G401 (cell line): ENCODE measurements at places on chromosomes 16 and 17.

- DNase-seq = peak; percentile 94
Observed at GRCh38 chr16:27202923-27203506, 311 bp upstream of the KDM8 start.

GRCh38 chr17:27247071-27247957, 46.6 kb upstream of the WSB1 start:
- DNase-seq = peak; percentile 78

GRCh38 chr16:27273330-27273669, 4.7 kb upstream of the NSMCE1 start:
- DNase-seq = no peak

- DNase-seq = no peak
Observed at GRCh38 chr17:40453881-40454612, 10.8 kb downstream of the IGFBP4 start.

DNA sequence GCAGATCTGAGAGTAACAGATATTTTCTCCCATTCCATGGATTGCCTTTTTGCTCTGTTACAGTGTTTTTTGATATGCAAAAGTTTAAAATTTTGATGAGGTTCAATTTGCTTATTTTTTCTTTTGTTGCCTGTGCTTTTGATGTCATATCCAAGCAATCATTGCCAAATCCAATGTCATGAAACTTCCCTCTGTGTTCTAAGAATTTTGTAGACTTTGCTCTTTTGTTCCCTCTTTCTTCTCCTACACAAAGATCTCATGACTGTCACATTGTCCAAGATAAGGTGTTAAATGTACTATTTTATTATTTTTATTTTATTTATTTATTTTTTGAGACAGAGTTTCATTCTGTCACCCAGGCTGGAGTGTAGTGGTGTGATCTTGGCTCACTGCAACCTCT, 18.9 kb upstream of the KCNH6 start:
- DNase-seq = no peak

DNA sequence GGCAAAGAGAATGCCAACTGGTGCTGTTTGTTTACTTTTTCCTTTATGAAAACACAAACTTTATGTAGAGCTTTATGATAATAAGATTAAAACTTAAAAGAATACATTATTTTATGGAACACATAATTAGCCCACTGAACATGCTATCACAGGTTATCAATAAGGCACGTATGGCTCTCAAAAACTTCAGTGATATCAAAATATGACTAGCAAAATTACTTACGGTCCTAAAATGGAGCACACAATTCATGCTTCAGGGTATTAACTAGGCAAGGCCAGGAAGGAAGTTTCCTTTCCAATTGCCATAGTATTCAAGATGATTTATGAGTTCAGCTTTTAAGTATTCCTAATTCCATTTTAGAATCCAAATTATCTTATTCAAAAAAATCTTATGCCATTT, 3.6 kb downstream of the RNF43 start:
- DNase-seq = peak; percentile 49

DNA sequence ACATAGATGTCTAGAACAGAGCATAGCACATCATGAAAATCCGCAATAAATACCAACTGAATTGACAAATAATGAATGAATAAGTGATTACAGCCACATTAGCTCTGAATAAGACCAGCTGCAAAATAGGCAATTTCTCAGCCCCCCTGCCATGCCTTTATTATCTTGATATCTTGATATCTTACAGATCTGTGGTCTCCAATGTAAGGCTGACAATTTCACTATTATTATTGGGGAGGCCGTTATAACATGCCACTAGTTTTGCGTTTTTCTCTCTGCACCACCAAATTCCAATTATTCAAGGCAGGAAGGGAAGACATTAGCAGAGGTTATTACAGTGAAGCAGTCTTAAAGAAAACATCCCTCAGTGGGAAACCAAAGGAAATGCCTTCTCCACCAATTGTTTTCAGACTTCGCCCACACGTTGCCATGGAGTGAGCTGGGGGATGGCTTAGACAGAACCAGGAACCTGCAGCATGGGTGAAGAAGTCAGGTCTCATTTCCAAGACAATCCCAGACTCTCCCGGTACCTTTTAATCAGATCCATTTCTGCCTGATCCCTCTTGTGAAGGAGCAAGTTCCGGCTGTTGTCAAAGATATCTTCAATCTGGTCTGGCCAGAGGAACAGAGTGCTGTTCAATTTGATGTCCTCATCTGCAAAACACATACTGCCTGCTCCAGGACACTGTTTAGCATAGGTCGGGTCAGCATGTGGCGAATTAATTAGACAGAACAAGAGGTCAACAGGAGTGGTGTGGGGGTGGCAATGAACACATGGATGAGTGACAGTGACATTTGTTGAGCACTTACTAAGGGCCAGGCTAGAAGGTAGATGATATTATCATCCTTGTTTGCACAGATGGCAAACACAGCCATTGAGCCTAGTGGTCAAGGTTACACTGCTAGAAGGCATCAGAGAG, 46.4 kb downstream of the DNAH3 start:
- DNase-seq = no peak

GRCh38 chr17:77708936-77709335, 249.6 kb upstream of the TNRC6C start:
- no peak for DNase-seq

GRCh38 chr17:56751145-56751738, 82.5 kb downstream of the C17orf67 start:
- peak; percentile 30 for DNase-seq

DNA sequence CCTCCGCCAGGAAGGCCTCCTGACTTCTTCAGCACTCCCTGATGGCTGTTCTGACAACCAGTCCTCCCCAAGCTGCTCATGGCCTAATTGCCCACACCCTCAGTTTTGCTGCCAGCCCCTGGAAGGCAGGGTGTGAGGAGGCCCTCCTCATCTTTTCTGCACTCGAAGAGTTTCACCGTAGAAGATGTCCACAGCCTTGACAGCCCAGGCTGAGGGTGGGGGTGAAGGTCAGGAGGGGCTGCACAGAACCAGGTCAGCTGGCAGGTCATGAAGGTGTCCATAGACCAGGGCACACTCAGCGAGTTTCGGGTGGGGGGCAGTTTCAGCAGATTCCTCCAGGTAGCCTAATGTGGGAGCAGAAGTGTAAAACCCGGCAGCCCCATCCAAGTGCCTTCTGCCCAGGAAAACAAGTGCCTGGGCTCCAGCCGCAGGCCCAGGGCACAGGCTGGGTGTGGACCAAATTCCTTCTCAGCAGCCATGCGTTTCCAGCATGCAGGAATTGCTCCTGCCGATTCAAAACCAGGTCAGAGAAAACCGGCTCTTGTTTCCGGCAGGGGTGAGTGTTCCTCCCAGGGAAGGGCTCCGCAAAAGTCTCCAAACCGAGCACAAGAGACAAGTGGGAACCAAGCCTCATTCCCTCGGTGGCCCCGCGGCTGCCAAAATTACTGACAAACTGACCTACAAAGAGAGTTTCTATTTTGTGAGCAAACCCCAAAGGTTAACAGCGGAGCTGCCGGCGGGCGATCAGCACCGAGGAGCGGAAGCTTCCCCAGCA, 228.8 kb downstream of the C16orf78 start:
- DNase-seq = peak; percentile 77

DNA sequence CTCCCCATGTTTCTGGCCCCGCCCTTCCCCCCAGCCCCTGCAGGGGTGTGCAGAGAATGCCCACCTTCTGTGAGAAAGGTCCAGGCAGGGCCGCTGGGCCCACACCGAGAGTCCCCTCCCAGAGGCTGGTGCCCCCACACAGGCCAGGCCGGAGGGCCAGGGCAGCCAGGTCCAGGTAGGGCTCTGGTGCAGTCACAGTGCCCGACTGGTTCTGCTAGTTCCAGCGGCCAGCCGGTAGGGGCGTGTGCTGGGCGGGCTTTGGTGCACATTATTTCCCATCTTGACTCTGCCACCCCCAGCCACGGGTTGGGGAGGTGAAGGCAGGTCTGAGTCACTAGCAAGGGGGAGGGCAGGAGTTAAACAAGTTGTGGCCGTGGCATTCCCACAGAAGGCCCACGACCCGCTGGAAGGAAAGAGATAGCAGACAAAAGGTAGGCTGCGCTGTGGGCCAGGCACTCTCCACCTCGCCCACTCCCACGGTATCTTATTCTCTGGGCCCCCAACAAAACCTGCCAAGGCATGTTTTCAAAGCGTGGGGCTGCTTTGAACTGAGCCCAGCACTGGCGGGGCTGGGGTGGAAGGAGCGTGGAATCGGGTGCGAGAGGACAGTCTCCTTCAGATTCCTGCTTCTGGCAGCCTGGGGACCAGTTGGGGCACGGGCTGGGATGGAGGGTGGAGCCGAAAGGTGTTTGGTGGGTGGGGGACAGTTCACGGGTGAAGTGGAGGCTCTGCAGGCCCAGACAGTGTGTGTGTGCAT, 1.9 kb downstream of the EPN3 start:
- DNase-seq = no peak

DNA sequence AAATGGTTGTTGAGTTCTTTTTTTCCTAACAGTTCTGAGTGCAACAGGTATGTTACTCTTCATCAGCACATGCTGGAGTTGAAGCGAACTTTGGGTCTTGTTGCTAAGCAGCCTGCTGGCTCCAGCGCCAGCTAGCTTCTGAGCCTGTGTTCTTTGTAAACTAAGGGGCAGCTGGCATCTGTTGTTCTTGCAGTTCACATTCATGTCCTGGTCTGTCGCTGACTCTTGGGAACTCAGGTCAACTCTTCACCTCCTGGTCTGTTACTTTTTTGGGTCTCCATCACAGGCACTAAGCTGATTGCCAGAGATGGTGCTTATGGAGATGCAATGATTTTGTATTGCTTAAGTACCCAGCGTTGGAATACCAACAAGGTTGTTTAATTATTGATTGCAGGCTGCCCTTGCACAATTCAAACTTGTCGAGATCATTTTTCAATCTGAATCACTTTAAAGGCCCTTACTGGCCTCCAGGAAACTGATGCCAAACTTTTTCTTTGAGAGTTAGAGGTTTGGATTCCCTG, 40.9 kb downstream of the USP10 start:
- DNase-seq = no peak

DNA sequence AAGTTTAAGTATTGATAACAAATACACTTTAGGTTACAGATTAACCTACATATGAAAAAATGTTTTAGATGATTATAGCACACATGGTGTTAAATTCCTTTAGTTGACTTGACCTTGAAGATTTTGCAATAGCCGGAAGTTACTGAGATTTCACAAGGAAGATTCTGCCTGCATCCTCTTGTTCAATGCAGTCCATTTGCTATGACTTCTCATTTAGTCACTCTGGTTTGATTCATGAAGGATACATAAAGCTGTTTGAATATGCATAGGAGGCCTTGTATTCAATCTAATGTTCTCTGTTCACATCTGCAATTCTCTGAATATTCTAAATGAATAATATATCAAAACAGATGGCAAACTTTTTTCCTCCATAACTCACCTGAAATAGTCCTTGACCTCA, 870.2 kb upstream of the GOT2 start:
- no peak for DNase-seq

DNA sequence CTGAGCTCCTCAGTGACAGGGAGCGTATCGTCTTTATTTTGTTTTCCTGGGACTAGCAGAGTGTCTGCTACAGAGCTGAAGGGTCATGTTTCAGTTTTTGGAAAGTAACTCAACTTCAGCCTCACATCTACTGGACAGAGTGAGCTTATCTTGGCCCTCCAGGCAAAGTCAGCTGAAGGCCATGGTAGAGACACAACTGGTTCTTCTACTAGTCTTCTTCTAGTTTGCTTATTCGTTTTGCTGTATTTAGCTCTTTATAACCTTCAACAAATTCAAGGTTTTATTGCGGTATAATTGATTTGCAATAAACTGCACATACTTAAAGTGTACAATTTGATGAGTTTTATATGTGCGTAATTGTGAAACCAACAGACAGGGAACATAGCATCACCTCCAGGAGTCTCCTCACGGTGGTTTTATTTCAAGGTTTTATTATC, 6.1 kb upstream of the PRKCA start:
- no peak for DNase-seq

DNA sequence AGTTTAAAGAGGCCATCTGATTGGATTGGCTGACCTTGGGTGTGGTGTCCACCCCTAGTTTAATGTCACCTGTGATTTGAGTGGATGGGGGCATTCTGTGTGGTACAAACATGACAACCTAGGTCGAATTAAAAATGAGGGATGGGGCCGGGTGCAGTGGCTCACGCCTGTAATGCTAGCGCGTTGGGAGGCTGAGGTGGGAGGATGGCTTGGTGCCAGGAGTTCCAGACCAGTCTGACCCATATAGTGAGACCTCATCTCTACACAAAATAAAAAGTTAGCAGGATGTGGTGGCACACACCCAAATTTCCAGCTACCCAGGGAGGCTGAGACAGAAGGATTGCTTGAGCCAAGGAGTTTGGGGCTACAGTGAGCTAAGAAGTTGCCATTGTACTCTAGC, 14.4 kb downstream of the CNTROB start:
- DNase-seq = no peak

- peak; percentile 42 for DNase-seq
Observed at GRCh38 chr17:78291944-78292910, 60.8 kb downstream of the TMEM235 start.

DNA sequence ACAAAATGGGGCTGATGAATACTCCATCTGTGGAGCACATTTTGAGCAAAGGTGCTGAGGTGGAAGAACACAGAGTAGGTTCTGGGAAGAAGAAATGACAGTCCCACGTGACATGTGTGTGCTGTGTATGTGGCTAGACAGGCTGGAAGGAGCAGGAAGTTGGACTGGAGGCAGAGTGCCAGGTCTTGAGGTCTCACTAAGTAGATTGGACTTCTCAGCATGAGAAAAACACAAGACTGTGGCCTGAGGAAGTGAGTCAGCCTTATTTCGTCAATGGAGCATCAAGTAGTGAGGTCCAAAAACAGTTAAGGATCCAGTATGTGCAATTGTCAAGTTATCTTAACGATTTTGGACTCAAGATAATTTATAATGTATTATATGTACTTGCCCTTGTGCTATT, 736.5 kb downstream of the KCNJ2 start:
- DNase-seq = no peak

DNA sequence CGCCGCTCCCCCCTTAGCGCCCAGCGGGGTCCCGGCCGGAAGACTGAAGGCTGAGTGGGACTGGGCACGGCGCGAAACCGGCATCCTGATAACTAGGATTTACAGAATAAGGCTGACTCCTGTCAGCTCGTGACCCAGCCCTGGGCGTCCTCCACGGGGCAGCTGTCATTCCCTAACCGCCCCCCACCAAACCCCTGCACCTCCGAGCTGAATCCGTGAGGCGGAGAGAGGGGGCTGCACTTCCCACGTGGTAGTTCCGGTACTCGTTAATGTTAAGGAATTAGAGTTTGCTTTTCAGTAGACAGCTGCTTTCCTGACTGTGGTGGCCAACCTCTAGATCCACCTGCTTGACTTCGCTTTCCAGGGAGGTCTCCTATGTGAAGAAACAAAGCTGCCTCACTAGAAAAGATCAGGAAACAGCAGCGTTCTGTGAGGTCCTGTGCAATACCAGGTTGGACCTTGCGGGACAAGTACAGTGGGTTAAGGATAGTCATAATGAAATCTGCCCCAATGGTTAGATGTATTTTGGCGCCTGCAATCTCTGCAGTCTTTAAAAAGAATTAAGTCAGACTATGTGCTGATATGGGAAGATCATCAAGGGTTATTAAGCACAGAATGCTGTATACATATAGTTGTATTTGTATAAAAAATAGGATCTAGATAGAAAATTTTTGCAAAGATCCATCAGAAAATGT, 1.1 kb upstream of the WBP2 start:
- peak; percentile 56 for DNase-seq
